Lower leg skin (tissue), 4 donors: ENCODE measurements at places on chromosomes 1 and 21. TPM values are rescaled to one million over a fixed set of nuclear protein-coding genes. Genes with fewer than 3 reads are reported as not detected.

Gene OR10Z1
- total RNA-seq, result not detected

Gene RBP7
- total RNA-seq, result 18.4 TPM

Gene CFHR4
- total RNA-seq, result not detected

Gene C1QTNF12
- total RNA-seq, result 9.8 TPM

Gene CD53
- total RNA-seq, result 12.7 TPM

Gene ZNF593OS
- total RNA-seq, result not detected
